Inflammatory macrophage treated with lipopolysaccharide for 1 hour (primary cell): ENCODE measurements at places on chromosomes 16 and 17.
A peak's percentile ranks its signal among the peaks of the same experiment; 100 is the strongest.

GRCh38 chr17:2179615-2180295 lies 123.8 kb downstream of the SMG6 start:
- no peak for DNase-seq

- peak; percentile 89 for DNase-seq
Observed at GRCh38 chr17:76716146-76716838, 5.5 kb upstream of the MXRA7 start.

DNA sequence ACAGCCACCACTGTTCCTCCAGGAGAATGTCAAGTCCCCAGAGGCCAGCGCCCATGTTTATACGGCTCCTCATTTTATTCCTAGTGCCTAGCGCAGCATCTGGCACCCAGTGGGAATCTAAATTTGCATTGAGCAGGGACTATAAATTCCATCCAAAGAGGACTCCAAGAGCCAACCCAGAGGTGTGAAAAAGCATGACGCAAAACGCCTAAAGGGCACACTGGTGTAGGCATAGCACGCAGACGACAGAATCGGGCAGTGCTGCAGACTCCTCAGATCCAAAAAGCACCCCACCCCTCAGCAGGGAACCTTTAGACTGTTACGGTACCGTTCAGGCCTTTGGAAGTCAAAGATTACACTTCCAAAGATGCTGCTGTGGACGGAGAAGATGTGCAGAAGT lies 19.5 kb downstream of the TEKT5 start:
- DNase-seq: no peak

DNA sequence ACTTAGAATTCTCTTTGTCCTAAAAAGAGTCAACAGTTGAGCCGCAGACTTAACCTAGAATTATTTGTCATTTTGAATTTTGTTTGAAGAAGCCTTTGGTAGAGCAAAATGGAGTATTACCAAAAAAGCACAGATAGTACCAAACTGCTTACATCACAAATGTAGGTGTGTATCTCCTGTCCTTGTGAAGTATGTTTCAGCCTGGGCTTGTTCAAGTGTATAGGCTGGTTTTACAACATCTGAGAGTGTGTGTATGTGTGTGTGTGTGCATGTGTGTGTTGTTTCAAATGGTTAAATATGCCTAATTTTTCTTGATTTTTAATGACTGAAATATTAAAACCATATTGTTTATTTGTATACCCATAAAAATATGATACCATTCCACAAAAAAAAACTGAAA lies 188.7 kb upstream of the AXIN2 start:
- no peak for DNase-seq

- no peak for DNase-seq
Observed at GRCh38 chr17:557371-557770, 157.3 kb downstream of the VPS53 start.

GRCh38 chr16:30394592-30395154 lies 547 bp upstream of the ZNF48 start:
- no peak for DNase-seq

DNA sequence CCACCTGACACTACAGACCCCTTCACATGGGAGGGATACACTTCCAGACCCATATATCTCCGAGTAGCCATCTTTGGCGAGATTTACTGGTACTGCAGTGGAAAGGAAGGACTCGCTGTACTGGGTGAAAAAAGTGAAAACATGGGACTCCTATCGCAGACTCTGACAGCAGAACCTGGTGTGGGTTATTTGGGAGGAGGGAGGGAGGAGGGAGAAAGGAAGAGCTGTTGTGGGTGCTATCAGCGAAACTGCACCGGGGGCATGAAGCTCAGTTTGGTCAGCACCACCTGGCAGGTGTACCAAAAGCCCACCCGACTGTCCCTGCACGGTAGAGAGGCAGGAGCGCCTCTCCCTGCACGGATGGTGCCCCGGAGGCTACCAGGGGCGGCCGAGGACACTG lies 5.0 kb downstream of the HBQ1 start:
- no peak for DNase-seq

GRCh38 chr17:81666092-81666341 lies 388 bp downstream of the OXLD1 start:
- DNase-seq: no peak

DNA sequence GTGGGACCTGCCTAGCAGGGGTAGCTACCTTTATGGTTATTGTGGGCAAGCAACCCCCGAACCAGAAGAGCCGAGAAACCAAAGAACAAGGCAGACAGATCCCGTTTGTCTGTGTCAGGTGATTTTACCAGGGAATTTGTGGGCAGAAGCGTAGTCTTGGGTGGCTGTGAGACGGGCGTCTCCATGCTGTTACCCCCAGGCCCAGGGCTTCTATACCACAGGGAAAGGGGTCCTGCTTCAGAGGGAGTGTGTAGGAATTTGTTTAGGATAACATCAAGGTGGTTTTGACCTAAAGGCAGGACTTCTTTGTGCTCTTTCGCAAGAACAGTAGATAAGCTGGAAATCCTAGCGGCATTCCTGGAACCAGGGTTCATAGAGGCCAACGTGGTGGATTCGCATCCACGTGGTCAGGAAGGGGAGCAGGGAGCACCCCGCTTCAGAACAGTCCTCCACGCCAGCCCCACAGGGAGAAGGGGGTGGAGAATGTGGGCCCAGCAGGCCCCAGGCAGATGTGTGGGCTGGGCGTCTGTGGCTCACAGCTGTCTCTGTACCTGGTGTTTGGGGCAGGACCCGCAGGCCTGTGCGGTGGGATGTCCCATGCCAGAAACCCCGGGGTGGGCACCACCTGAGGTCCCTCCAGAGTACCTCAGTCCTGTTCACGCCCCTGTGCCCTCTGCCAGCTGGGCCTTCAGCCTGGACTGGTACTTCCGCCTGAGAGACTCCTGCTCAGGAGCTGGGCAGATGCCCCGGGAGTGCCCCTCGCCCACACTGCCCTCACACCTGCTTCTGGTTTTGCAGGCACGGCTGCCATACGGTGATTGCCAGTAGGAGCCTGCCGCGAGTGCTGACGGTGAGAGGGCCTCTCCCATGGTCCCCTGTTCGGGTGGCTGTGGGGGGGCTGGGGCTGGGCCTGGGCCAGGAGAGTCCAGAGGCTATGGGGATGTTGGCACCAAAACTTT lies 4.1 kb downstream of the DECR2 start:
- no peak for DNase-seq

GRCh38 chr17:59620064-59620359 lies 317 bp downstream of the CLTC start:
- DNase-seq: no peak

- no peak for DNase-seq
Observed at GRCh38 chr17:36938566-36939051, 1.3 kb downstream of the LHX1 start.

GRCh38 chr16:84648595-84649510 lies 542 bp downstream of the KLHL36 start:
- peak; percentile 32 for DNase-seq

- DNase-seq: no peak
Observed at GRCh38 chr17:81285894-81286293, 9.2 kb downstream of the SLC38A10 start.

DNA sequence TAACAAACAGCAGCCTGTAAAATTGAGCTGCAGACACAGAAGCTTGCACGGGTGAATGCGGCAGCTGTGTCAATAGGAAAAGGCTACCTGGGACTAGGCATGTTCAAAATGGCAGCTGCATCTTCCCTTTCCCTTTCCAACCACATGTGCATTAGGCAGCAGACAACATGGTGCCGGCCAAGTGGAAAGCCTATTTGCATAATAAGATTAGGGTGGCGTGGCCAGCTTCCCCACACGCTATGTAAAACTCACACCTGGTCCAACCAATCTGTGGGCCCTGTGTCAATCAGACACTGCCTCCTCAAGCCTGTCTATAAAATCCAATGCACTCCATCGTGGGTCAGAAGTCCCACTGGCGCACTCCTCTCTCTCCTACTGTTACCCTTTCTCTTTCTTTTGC lies 61.0 kb upstream of the RBBP6 start:
- no peak for DNase-seq

GRCh38 chr17:66829883-66830282 lies 5.0 kb upstream of the CACNG5 start:
- DNase-seq: no peak

DNA sequence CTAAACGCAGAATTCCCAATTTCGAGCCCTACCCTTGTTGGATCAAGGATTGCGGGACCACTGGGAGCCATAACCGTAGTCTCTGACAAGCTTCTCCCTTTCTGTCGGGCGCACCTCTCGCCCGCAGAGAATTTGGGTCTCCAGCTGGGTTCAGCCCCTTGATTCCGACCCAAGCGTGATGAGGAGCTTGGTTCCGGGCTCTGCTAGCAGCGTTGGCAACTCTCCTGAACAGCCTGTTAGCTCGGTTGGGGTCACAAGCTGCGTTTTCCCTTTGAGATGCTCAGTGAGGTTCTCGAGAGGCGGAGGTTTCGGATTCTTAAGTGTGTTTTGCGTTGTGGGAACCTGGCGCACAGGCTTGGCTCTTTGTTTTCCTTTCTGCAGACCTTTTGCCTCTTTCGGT lies 655 bp downstream of the ATXN1L start:
- no peak for DNase-seq
